T-helper 17 cell (primary cell): ENCODE measurements at places on chromosomes 1 and 21. TPM values are rescaled to one million over a fixed set of nuclear protein-coding genes. Genes with fewer than 3 reads are reported as not detected.

The TMEM269 gene
- total RNA-seq, result 0.42 TPM

The PTGS2 gene
- 3.5 TPM for total RNA-seq

The RGS13 gene
- total RNA-seq, result 0.05 TPM

The CD84 gene
- total RNA-seq, result 66.2 TPM
